ENCODE measurements at places on chromosomes 13 and 19.

DNA sequence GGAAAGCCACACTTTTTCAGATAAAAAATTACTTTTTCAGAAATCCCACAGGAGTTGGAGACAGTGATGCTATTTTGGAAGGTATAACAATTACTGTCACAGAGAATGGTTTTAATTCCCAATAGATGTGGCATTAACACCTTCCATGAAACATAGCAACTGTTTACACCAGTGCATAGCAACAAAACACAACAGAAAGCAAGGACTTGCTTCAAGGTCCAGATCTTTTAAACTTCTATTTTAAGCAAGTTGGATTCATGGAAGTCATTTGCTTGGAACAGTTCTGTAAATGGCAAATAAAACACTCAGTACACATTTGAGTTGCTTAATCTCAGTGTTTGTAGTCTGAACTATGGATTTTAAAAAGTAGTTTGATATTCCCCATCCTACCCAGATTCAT, 385.9 kb upstream of the SPRY2 start:
- DNase-seq = no peak

DNA sequence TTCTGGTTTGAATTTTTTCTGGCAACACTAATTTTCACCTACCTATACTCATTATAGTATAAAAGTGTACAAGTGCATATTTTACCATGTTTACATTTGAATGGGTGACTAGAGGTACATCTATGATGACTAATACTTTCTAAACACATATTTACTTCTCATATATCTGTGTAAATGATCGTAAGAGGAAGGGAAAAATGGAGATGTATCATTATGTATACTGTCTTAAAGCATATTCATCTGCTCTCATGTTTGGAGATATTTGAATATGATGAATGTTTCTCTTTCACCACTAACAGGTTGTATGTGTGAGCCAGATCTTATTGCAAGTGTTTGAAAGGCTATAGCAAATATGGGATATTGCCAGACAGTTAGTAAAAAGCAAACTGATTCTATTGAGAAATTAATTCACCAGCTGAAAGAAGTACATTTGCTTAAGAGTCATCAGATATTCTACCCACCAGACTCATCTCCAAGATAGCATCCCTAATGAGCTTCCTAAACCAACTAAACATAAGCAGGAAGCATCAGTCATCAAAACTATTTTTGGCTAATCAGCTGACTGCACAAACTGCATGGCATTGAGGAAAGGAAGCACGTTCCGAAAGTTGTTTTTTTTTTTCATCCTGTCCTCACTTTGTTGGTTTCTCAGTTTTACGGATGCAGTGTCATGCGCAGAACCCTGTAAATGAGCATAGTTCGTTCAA, 738.2 kb downstream of the GPC5 start:
- DNase-seq = no peak

DNA sequence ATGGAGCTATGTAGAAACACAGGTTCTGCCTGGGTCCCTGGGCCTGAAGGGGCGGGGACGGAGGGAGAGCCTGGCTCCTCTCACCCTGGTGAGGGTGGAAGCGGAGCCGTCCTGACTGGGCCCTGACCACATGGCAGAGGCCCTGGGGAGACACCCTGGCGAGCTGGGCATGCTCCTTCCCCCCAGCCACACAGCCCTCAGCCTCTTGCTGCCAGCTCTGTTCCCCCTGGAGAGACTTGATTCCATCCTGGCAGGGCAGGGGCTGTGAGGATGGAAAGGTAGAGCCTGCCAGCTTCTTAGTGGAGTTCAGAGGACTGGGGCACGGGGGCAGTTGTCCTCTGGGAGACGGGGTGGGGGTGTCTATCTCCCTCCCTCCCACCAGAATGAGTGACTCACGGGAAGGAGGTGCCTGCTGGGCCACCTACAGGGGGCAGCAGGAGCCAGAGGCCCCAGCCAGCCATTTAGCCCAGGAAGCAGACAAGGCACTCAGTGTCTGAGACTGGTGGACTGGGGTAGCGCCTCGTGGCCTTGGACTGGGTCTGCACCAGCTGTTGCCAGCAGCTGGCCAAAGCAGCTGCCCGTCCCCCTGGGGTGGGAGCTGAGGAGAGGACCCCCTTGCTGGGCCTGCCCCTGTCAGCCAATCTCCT, 22.8 kb upstream of the RNF17 start:
- no peak for DNase-seq

DNA sequence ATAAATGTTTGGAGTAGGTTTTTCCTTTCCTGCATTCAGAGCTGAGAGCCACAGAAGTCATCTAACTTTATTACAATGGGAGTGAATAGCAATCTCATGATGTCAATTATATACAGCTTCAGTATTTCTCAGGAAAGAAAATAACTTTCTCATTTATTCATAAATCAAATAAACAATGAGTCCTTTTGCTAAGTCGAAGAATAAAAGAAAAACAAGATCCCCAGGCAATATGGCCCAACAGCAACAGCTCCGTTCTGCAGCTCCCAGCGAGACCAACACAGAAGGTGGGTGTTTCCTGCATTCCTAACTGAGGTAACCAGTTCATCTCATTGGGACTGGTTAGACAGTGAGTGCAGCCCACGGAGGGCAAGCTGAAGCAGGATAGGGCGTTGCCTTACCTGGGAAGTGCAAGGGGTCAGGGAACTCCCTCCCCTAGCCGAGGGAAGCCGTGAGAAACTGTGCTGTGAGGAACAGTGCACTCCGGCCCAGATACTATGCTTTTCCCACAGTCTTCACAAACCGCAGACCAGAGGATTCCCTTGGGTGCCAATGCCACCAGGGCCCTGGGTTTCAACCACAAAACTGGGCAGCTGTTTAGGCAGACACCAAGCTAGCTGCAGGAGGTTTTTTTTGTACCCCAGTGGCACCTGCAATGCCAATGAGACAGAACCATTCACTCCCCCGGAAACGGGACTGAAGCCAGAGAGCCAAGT, 128.2 kb downstream of the SLITRK1 start:
- DNase-seq = no peak

- peak; percentile 97 for DNase-seq
Measured at GRCh38 chr19:13817615-13818371, 22.6 kb downstream of the ZSWIM4 start.

- DNase-seq = no peak
Measured at GRCh38 chr19:36041831-36042230, 9.2 kb upstream of the CLIP3 start.

DNA sequence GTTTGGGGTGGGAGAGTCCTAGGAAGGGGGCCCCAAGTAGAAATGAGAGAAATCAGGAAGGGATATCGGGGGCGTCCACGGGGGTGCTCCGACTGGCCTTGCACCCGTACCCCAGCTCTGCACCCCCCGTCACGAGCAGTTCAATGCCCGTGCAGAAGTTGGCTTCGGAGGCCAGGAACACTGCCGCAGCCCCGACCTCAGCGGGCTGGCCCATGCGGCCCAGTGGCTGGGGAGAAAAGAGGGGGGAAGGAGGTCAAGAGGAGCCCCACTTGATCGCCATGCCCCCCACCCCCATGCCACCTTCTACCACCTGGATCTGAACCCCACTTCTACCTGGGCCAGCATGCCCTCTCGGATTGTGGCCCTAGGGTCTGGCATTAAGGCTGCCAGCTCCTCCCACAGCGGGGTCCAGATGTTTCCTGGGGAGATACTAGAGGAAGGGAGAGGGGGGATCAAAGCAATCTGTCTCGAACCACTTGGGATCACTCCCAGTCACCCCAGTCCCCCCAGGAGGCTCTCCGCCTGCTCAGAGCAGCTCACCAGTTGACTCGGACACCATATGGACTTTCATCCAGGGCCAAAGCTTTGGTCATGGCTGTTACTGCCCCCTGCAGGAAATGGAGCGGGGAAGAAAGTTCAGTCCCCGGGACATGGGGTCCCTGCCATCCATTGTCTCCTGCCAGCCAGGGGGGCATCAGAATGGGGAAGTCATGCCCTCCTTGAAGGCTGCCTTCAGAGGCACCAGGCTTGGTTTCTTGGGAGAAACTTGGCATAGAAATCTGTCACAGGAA, 2.5 kb upstream of the BCAT2 start:
- no peak for DNase-seq

DNA sequence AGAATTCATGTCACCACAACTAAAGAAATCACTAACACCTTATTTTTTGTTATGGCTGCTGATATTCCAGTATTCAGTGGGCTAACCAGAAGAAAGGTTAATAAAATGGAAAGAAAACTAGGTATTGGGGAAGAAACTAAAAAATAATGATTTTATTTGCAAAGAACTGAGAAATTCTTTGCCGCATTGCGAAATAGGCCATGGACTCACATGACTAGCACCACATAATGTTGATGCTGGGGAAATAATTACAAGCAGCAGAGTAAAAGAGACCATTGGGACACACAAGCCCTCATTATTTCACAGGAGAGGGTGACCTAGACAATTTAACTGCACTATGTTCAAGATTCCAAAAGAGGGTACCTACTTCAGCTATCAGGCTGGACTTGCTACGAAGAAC, 1411.5 kb downstream of the SLITRK5 start:
- DNase-seq = no peak

- DNase-seq = no peak
Measured at GRCh38 chr13:111515307-111515617, 194.8 kb downstream of the TEX29 start.

GRCh38 chr19:45863840-45864628, at the start of gene FOXA3:
Gene FOXA3 (plus strand): TSS chr19:45864326. CDS start chr19:45864457, 131 bp downstream.
- peak; percentile 28 for DNase-seq

GRCh38 chr19:32817569-32818476, 51.7 kb downstream of the SLC7A9 start:
- DNase-seq = no peak

GRCh38 chr13:59435024-59435423, 728.7 kb downstream of the DIAPH3 start:
- no peak for DNase-seq

- DNase-seq = peak; percentile 43
Measured at GRCh38 chr19:34667349-34668076, 9.4 kb downstream of the SCGB2B2 start.

- DNase-seq = no peak
Measured at GRCh38 chr13:34698945-34699344, 243.1 kb upstream of the NBEA start.

DNA sequence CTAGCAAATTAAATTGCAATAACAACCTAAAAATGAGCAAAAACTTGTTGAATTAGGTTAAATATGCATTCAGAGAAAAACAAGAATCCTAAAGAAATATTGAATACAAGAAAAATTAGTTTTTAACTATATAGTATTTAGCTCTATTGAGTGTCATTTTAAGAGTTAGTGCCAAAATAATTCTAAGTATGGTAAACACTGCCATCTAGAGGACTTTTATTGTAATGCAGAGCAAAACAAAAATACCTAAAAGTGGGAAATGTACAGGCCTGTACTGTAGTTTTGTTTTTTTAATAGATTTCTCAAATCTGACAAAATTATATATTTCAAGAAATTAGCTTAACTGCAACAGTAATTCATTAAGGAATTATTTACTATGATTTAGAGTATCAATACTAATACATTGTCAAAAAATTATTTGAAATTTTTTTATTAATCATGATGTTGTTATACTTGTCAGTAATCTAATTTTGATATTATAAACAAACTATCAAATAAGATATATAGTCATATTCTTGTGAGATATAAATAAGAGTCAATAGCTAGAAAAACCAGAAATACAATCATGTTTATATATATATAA, 8.2 kb upstream of the PCDH9 start:
- peak; percentile 34 for DNase-seq

GRCh38 chr19:16293118-16294091, 31.2 kb upstream of the KLF2 start:
- no peak for DNase-seq

GRCh38 chr13:29567411-29567810, 28.1 kb downstream of the SLC7A1 start:
- no peak for DNase-seq
